GM23248 (cell line): ENCODE measurements at places on chromosomes 11 and 22. TPM values are rescaled to one million over a fixed set of nuclear protein-coding genes. Genes with fewer than 3 reads are reported as not detected.

DNA sequence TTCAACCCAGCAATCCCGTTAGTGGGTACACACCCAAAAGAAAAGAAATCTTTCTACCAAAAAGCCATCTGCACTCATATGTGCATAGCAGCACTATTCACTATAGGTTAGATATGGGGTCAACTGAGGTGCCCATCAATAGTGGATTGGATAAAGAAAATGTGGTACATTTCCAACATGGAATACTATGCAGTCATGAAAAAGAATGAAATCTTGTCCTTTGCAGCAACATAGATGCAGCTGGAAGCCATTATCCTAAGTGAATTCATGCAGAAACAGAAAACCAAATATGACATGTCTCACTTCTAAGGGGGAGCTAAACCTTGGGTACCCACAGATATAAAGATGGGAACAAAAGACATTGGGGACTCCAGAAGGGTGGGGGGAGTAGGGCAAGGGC lies 1.9 kb upstream of the ARHGAP8 start:
- no peak for DNase-seq

GRCh38 chr22:19232623-19233022 lies 54.1 kb upstream of the SLC25A1 start:
- no peak for DNase-seq

DNA sequence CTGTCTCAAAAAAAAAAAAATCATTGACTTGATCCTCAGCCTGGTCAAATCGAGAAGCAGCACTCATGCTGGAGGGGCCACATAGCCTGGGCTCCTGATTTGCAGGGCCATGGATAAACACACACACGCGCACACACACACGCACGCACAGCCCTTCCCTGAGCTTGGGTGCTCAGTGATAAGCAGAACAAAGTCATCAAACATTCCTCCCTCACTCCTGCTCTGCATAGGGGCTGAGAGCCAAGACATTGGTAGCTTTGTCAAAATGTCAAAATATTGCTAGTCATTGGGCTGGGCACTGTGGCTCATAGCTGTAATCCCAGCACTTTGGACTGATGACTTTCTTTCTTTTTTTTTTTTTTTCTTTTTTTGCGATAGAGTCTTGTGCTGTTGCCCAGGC lies 34.0 kb upstream of the A4GALT start:
- DNase-seq, result peak; percentile 88

GRCh38 chr11:119671051-119671450 lies 57.9 kb downstream of the NECTIN1 start:
- no peak for DNase-seq

PRG3 gene
- total RNA-seq, result not detected in 2 replicates

OR5P2 gene
- not detected in 2 replicates for total RNA-seq

GRCh38 chr22:42289671-42290541 lies 19.5 kb upstream of the TCF20 start:
- peak; percentile 36 for DNase-seq

TNNT3 gene
- total RNA-seq, result not detected in 2 replicates

GRCh38 chr11:62401811-62402210 lies 17.0 kb upstream of the SCGB1A1 start:
- peak; percentile 51 for DNase-seq

- DNase-seq, result no peak
Observed at GRCh38 chr11:126640186-126640585, 284.7 kb downstream of the ST3GAL4 start.

- peak; percentile 60 for DNase-seq
Observed at GRCh38 chr22:27226666-27227065, 569.3 kb downstream of the MIAT start.

DNA sequence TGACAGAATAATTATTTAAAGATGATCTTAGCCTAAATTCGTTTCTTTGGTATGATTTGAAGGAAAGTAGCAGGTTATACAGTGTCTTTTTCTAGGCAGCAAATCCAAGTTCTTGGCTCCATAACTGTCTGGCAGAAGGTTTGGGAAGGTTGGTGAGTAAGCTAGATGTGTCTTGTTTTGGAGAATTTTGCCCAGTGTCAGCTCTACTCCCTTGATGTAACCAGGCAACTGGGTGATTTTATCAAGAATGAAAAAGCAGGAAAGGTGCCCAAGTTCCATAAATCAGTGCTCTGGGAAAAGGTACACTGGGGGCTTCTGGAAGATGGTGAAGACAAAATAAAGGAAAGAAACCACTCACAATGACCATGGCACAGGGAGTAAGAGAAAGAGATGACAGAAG lies 71.5 kb upstream of the USP47 start:
- no peak for DNase-seq

- peak; percentile 83 for DNase-seq
Observed at GRCh38 chr22:24510637-24511625, 15.8 kb downstream of the UPB1 start.

GRCh38 chr11:100438376-100438775 lies 248.7 kb upstream of the ARHGAP42 start:
- DNase-seq, result no peak

RASGRP2 gene
- total RNA-seq, result not detected in 2 replicates

MUC2 gene
- total RNA-seq, result not detected in 2 replicates

DNA sequence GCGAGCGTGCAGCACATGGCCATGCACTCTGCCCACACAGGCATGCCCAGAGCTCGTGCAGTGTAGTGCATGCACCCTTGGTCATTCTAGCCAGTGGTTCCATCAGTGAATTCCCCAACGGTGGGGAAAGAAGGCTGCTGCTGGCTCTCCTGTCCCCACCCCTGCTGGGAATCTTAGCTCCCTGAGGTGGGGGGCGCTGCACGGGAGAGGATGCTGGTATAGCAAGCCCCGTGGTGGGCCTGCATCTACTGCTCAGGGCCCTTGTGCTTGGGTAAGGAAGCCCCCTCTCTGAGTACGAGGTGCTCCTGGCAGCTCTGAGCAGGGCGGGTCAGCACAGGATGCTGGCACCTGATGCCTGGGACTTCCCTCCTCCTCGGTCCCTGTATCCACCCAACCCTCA lies 18.5 kb upstream of the BAIAP2L2 start:
- no peak for DNase-seq

NAALADL1 gene
- total RNA-seq, result 37.7 and 40.7 TPM in 2 replicates

VSIG10L2 gene
- total RNA-seq, result not detected in 2 replicates

- DNase-seq, result no peak
Observed at GRCh38 chr22:48554893-48555572, 1272.6 kb downstream of the BRD1 start.

RABL2B gene
- total RNA-seq, result 18.4 and 21.6 TPM in 2 replicates

GRCh38 chr11:12241971-12242672 lies 131.7 kb downstream of the MICAL2 start:
- no peak for DNase-seq

GRCh38 chr11:132357811-132358572 lies 987.6 kb downstream of the NTM start:
- no peak for DNase-seq

GRCh38 chr11:112665291-112665690 lies 295.9 kb upstream of the NCAM1 start:
- no peak for DNase-seq

- no peak for DNase-seq
Observed at GRCh38 chr11:82692981-82693380, 40.7 kb downstream of the FAM181B start.

GRCh38 chr11:15055620-15056356 lies 17.6 kb upstream of the CALCB start:
- no peak for DNase-seq

DNA sequence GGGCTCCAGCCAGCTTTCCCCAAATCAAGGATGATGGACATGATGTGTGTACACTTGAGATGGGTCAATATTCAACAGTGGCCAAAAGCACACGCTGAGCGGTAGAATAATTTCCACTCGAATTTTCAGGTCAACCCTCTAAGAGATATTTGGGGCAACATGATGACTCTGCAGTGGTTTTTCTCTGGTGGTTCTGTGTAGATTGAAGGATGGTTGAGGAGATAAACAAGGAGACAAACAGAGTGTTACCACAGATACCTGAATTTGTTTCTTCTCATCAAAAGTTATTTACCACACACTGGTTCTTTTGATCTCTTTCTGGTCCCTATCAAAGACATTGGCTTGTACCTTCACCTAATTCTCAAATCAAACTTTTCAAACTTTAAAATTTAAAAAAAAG lies 242.0 kb downstream of the ETS1 start:
- DNase-seq, result no peak

CSF2RB gene
- 4.1 and 4.4 TPM in 2 replicates for total RNA-seq

DNA sequence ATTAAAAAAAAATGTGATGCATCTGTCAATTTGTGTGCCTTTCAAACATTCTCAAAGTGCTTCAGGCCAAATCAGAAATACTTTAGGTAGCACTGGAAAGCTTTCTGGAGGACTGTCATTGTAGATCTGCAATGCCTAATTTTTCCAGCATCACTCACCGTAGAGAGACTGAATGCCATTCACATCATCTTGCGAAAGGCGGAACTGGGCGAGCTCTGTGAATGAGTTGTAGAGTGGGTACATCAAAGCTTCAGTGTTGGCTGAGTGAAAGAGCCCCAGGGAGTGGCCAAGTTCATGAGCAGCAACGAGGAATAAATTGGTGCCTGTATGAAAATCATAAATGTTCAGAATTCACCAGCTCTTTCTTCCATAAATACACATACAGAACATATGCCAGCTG lies 4.0 kb downstream of the MMP10 start:
- no peak for DNase-seq

DNA sequence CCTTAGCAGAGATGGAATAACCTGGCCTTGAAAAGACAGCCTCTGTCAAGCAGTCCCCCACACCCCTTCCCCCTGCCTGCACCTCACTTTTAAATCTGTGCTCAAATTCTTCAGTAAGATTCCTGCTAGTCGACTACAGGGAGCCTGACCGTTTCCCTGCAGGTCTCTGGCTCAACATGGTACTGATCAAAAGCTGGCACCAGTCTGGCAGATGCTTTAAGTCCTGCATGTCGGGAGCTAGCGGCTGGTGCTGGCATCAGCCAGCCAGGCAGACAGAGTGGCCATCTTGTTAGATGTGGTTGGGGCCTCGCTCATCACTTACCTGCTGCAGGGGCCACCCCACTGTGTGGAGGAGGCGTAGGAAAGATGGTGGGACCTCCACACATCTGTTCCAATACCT lies 204.4 kb upstream of the SORL1-AS1 start:
- DNase-seq, result peak; percentile 23

MRGPRX4 gene
- not detected in 2 replicates for total RNA-seq

GRCh38 chr11:6654281-6655019 lies 1.2 kb downstream of the DCHS1 start:
- no peak for DNase-seq

GRCh38 chr11:134466156-134466555 lies 54.1 kb upstream of the B3GAT1 start:
- DNase-seq, result no peak

- DNase-seq, result no peak
Observed at GRCh38 chr11:90766121-90766520, 543.3 kb upstream of the CHORDC1 start.

LRRN4CL gene
- 6.9 and 12.3 TPM in 2 replicates for total RNA-seq

DNA sequence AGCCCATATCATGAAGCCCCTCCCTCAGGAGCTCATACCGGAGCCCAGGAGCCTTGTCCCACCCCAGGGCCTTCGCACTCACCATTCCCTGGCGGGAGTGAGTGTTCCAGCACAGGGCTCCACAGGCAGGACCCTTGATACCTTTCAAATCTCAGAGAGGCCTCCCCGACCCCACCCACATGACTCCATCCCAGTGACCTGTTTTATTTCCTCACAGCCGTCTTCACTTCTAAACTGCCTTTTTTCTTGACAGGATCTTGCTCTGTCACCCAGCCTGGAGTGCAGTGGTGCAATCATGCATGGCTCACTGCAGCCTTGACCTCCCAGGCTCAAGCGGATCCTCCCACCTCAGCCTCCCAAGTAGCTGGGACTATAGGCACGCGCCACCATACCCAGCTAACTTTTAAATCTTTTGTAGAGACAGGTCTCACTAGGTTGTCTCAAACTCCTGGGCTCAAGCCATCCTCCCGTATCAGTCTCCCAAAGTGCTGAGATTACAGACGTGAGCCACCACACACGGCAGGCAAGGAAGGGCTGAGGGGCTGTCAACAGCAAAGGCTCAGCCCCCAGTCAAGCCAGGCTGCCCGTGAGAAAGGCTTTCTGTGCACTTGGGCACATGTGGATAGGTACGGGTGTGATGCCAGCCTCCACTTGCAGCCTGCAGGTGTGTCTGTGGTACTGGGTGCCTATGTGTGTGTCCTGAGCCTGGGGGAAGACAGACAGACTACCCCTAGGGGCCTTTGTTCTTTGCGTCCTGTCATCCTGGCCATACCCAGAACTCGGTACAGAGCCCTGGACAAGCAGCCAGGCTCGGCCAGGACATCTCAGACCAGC lies 9.3 kb downstream of the RPL3 start:
- DNase-seq, result peak; percentile 80

- DNase-seq, result peak; percentile 87
Observed at GRCh38 chr22:46053563-46054090, 76.7 kb upstream of the WNT7B start.

DNA sequence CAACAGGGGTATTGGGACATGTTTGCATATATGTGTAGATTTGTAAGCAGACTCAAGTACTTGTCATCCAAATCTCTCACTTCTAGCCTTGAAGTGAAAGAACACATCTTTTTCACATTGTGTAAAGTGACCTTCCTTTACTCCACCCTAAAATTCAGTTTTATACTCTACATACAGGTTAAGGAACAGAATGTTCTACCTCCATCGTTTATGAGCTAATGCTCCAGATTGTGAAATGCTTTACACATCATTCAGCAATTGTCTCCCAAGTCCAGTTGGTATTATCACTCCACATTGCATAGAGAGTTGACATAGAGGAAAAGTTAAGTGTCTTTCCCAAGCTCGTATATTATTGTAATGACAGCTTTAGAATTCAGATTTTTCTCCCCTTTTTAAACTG lies 46.1 kb upstream of the BLID start:
- DNase-seq, result peak; percentile 64

SPTY2D1 gene
- total RNA-seq, result 15.4 and 18.7 TPM in 2 replicates

GRCh38 chr11:65615950-65616574 lies 486 bp downstream of the PCNX3 start:
- DNase-seq, result peak; percentile 52

GRCh38 chr11:120064341-120064740 lies 73.6 kb downstream of the TRIM29 start:
- no peak for DNase-seq

DNA sequence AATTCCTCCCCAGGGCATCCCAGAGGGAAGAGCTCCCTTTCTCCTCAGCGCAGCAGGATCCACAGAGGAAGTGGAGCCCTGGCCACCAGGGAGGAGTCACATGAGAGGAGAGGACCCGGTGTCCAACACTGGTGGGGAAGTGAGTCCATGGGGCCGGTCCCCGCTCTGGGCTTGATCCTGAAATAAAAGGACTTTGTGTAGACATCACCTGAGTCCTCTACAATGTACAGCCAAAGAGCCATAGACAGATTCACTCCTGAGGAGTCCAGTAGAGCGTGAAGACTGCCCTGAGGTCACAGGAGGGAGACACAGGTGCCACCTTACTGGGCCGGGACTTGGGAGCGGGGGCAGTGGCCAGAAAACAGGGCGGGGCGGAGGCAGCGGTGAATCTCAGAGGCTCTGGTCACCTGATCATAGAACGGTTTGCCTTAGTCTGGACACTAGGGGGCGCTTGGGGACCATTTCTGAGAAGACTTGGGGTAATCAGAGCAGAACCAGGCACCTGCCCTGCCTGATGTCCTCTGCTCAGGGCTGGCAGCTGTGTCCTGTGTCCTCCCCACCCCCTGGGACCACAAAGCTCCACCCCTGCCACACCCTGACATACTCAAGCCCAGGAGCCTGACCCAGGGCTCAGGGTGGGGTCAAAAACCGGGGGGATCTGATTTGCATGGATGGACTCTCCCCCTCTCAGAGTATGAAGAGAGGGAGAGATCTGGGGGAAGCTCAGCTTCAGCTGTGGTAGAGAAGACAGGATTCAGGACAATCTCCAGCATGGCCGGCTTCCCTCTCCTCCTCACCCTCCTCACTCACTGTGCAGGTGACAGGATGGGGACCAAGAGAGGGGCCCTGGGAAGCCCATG lies 112.7 kb downstream of the VPREB1 start:
- DNase-seq, result peak; percentile 78

RAG1 gene
- 0.11 TPM in 1 of 2 replicates, not detected in the other for total RNA-seq

GRCh38 chr11:118742304-118742703 lies 48.7 kb downstream of the DDX6 start:
- no peak for DNase-seq
